ENCODE measurements at places on chromosomes 5 and 9.

DNA sequence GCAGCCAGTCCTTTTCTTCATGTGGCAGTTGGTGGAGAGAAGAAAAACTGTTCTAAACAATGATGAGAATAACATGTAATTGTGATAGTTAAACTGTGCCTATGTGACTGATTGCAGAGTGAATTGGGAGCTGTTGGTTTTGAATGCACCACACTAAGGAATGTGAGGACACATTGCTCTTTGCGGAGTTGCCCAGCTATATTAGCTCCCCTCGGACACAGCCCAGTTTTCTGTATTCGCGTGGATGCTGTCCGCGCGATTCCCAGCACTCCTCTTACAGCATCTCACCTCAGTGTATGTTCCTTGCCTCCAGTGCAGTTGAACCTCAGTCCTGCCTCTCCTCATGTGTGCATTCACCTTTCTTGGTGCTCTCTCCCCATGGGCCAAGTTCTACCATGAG is 32.2 kb downstream of the TGFBI start:
- DNase-seq = no peak

DNA sequence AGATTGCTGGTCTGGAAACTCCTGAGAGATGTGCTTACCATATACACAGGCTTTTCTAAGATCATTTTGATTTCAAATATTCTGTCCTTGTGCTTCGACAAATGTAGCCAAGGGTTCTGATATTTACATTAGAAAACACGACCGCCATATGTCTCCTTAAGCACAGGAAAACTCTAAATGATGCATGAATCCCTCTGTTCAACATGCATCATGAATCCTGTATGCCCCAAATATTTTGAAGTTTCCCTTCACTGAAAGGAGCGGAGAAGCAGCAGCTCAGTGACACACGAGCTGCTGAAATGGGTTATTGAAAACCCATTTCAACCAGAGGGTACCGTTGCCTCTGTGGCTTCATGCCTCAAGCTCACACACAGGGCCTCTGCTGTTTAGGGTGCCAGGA is 74.4 kb downstream of the NREP start:
- no peak for DNase-seq

DNA sequence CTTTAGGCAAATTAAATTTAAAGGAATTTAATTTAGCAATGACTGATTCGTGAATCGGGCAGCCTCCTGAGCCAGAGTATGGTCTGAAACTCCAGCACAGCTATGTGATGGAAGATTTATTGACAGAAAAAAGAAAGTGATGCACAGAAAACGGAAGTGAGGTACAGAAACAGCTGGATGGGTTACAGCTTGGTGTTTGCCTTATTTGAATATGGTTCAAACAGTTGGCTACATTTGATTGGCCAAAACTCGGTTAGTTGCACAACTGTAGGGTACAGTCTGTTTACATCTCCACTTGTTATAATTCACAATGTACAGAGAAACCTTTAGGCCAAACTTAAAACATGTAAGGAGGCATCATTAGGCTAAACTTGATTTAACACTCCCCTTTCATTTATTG is 1716.1 kb upstream of the C9orf72 start:
- DNase-seq = no peak

- DNase-seq = peak; percentile 70
These were observed 25.4 kb downstream of the FBXO10 start for GRCh38 chr9:37550781-37551180.

DNA sequence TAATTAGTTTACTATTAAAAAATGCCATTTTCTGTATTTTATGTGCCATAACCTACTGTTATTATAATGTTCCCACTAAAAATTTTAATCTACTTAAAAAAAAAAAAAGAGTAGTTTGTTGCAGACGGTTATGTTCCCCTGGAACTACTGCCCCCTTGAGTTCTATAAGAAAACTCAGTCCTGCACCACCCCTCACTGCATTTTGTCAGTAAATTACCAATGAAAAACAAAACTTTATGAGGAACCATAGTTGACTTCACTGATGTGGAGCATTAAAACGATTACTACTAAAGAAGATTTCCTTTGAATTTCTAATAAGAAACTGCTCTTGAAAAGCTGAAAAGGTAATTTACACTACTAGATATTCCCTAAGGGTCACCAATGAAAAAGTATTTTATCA is 288.7 kb downstream of the FBXL17 start:
- DNase-seq = peak; percentile 24

DNA sequence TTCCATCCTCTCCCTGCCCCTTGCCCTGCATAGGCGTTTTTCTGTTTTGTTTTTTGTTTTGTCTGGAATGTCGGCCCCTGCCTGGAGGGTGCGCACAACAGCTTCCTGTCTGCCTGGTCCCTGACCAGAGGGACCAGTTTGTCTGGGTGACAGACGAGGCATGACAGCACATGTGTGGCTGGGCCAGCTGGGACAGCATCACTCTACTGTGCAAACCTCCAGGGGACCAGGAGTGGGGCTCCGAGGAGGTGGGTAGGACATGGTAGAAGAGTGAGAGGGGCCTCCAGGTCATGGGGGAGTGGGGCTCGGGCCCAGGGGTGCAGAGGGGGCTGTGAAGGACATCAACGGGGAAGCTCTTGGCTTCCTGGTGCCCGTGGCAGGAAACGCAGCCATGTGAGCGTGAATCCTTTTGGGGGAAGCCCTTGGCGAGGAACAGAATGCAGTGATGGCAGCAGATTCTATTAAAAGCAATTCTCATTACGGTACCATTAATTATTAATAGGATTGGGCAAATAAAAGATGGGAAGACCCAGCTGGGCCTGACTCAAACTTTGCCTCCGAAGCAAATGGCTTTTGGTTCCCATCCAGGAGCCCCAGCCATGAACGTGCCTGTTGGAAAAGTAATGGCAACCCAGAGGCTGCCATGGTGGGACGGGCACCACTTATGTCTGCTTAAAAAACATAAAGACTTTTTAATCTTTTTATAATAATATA is 184.4 kb upstream of the IER5L start:
- DNase-seq = no peak
